BE2C (cell line): ENCODE measurements at places on chromosomes 6 and 20.

DNA sequence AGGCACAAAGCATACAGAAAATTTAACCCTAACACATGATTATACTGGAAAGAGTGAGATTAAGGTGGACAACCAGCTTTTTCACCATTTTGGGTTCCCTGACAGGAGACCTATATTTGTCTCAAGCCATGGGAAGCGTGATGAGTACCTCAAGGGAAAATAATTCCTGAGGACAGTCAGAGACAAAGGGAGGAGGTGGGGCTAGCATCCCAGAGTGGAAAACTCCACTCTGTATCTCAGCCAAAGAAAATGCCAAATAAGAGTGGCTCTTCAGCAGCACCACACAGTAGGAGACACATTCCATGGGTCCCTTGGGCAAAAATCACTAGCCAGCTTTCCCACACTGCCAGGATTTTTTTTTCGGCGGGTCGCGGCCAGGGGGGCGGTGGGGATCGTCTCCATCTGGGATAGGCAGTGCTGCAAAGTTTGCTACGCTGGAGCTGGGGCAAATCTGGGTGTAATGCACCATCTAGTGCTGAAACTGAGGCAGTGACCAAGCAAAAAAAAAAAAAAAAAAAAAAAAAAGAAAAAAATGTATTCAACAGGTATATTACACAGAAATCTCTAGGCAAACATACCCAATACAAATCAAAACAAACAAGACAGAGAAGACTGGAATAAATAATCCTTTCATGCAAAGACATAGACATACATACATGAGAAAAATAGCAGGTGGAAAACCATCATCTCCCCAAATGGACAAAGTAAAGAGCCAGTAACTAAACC, 77.3 kb upstream of the SLC35F1 start:
- DNase-seq = peak; percentile 49

DNA sequence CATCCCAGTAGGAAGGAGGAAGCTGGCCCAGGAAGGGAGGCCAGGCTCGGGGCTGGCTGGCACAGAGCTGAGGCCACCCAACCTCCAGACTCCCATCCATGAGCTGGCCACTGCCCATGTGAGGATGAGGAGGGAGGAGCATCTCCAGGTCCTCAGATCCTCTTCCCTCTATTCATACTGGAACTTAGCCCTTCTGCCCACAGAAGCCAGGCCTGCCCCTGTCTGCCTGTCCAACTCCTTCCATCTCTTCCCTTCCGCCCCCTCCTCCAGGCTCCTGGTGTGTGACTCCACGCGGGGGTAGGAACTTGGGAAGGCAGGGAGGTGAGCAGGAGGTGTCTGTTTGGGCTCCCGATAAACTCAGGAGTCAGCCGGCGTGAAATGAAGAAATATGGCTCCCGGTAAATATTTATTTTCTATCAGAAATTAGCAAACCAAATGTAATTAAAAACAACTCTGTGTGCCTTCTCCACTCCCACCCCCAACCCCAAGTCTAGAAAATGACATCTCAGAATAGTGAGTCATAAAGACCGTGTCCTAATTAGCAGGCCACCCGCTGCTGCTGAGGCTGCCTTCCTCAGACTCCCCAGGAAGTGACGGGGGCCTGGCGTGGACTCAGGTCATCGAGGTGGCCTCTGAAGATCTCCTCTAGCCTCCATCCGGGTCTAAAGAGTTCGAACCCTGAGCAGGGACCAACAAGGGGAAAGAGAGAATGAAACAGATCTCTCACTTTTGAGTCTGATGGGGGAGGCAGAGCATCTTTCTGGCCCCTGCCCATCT, 81.9 kb downstream of the MDGA1 start:
- DNase-seq = no peak

DNA sequence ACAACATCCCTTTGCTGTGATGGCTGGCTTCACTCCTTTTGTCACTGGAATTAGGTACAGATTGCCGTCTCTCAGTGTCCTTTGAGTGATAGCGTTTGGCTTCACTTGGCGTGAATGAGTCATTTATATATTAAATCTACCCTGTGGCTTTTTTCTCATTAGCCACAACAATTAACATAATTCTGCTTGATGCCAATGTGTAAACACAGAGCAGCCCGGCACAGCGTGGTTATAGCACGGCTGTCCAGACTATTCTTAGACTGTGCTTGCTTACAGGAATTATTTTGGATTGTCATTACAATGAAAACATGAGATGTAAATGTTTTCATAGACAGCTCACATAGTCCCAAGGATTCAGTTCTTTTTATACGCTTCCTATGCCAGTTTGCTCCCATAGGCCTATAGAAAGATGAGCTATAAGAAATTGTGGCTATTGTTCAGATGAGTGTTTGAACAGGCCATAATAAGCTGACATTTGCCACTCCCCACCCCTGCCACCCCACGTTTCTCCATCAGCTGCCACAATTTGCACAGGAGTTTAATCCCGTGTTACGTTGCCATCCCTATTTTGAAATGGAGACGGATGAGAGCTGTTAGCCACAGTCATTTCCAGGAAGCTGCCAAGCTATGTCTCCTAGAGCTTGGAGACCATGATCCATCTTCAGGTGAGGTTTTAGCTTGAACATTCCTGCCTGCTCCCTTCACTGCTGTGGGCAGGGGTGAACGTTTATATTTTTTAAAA, 65.9 kb downstream of the PPP1R14C start:
- DNase-seq = no peak

DNA sequence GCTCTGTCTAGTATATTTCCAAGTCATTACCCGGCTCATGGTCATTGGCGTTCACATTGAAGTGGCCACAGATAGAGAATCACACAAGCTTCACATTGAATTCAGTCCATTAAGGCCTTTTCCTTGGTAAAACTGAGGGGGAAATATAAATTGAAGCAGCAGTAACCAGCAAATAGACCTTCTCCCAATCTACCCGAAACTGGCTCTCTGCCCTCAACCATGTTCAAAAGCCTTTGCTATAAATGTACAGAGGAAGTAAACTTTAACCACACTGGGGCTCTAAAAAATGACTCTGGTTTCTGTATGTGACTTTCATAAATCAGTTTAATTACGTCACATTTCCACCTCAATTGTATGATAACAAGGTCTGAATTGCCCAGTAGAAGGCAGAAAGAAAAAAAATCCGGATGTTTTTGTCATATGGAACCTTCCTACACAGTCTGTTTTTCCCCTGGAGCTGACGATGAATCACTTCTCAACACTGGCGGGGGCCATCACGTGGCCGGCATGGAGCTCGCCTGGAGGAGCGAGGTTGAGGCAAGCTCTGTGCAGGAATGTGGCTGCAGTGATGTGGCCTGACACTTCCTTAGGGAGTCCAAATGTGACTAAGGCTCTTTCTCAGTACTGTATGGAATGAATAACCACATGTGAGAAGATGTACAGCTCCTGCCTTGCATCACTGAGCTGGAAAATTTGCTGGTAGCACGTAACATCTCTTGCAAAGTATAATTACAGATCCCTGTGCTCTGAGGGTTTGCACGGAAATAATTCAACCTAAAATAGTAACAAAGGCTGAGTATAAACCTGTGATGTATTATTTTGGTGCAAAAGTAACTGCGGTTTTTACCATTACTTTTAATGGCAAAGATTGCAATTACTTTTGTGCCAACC, 58.6 kb upstream of the SNX9 start:
- DNase-seq = peak; percentile 29

DNA sequence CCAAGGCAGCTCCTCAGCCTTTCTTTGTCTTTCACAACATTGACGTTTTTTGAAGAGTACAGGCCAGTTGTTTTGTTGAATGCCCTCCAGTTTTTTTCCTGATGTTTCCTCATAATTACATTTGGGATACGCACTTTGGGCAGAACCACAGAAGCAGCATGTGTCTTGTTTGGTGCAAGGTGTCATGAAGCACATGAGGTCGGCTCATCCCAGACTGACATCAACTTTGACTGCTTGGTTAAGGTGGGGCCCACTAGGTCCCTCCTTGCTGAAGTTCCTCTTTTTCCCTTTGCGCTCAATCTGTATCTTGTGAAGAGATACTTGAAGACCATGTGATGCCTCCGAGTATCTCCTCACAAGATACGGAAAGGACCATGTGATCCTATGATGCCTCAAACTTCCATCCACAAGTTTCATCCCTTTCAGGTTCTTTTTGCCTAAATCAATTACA, 10.5 kb downstream of the SNAI1 start:
- DNase-seq = no peak

GRCh38 chr6:82078286-82078908, 169.1 kb downstream of the IBTK start:
- no peak for DNase-seq

DNA sequence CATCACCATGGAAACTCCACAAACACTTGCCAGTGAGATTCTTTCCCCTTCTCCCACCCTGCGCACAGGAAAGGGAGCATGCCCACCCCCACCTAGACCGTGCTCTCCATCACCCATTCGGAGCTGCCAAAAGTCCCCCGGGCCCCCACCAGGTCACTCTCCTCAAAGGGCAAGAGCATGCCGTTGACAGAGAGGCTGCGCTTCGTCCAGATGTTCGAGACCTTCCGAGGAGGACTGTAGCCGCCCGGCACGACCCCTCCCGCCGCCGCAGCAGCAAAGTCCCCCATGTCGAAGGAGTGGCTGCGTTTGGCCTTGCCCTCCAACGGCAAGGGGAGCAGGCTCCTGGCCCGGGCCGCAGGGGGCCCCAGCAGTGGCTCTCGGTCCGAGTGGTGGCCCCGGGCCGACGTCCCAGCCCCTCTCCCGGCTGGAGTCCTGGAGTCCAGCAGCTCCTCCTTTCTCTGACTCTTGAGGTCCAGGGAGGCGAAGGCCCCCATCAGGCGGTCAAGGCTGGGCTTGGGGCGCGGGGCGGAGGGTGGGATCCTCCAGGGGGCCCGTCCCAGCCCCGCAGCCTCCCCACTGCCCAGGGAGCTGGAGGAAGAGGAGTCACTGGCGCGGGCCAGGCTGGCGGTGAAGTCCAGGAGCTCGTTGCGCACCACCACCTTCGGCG, 195.2 kb downstream of the LRFN2 start:
- DNase-seq = no peak

- no peak for DNase-seq
Measured at GRCh38 chr6:93304505-93304904, 114.9 kb downstream of the EPHA7 start.

- no peak for DNase-seq
Measured at GRCh38 chr6:134187751-134188150, 130.2 kb downstream of the SGK1 start.

DNA sequence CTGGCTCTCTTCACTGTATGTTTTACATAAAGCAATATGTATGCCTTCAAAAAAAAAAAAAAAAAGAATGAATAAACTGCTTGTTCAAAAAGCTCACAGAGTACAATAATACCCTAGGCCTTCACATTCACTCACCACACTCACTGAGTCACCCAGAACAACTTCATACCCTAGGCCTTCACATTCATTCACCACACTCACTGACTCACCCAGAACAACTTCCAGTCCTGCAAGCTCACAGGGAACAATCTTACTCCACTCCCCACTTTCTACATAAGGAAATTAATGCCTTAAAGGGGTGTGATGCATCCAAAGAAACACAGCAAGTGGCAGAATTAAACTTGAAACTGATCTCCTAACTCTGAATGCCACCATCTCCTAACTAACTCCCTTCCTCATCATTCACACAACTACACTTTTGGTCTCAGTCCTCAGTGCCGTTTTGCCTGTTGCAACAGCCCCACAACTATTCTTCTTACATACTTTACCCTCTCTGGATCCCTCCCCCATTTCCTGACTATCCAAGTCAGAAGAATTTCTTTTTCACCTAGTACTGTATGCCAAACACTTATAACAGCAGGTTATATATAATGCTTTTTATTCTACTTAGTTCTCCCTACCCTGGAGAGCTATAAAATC, 34.2 kb downstream of the NHSL1 start:
- DNase-seq = no peak

DNA sequence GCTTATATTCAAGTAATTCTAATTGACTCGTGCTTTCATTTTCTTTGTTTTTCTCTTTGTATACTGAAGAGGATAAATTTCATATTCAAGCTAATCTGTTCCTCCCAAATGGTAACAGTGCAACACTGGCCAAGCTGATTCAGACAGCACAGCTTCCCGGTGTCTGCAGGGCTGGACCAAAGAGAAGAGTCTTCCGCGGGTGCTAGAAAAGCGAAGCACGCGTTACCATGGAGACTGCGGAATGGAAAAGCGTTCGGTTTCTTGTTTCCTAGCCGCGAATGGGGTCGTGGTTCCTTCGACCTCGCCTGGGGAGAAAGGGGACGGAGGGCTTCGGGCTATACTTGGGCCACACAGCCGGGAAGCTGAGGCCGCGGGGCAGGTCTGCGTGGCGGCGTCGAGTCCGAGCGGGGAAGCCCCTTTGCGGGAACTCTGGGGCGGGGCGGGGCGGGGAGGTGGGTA, 6.2 kb upstream of the ZNF311 start:
- no peak for DNase-seq

DNA sequence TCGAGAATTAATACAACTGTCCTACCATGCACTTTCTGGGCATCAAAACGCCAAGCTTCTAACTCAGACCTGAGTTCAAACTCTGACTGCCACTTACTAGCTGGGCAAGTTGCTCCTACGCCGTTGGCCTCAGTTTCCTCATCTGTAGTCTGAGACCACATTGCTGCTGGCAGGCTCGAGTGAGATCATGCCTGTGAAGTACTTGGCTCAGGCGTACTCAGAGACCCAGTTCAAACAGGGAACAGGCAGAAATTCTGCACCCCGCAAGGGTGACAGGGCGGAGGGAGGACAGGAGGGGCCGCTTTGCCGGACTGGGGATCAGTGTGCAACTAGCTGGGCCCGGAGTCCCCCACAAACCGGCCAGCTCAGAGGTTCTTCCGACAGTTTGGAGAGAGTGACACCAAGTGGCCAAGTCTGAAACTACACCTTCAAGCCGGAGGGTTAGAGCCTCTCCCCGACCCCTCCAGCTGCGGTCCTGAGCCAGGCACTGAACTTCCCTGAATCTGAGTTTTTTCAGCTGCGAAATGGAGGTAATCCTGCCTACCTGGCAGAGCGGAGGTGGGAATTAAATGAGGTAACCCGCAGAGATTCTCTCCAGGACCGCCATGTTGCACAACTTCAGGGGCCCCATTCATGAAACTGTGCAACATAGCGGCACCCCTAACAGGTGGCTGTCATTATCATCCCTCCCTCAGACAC, 46.0 kb upstream of the PTPN1 start:
- peak; percentile 65 for DNase-seq

GRCh38 chr6:92132457-92132856, 1286.9 kb downstream of the EPHA7 start:
- no peak for DNase-seq

- no peak for DNase-seq
Measured at GRCh38 chr6:125944434-125944816, 12.1 kb upstream of the HINT3 start.

GRCh38 chr6:27517928-27518787, 45.3 kb upstream of the ZNF184 start:
- DNase-seq = peak; percentile 33

- no peak for DNase-seq
Measured at GRCh38 chr6:107936162-107936909, 21.7 kb downstream of the SEC63 start.

GRCh38 chr6:166419286-166419685, 36.5 kb upstream of the MPC1 start:
- DNase-seq = no peak

GRCh38 chr6:152300517-152300916, 336.6 kb downstream of the SYNE1 start:
- DNase-seq = no peak

- no peak for DNase-seq
Measured at GRCh38 chr6:70847106-70848084, 109.5 kb downstream of the B3GAT2 start.

GRCh38 chr6:35512740-35513139, at the start of gene TULP1:
Gene TULP1, minus strand, starts transcription at chr6:35512896. Its CDS starts 38 bp downstream, at chr6:35512858.
- DNase-seq = no peak

- no peak for DNase-seq
Measured at GRCh38 chr20:43320536-43320935, 130.8 kb upstream of the PTPRT start.

GRCh38 chr6:34435916-34436315, 10.0 kb upstream of the RPS10 start:
- DNase-seq = no peak

GRCh38 chr6:34393191-34393965, 909 bp upstream of the NUDT3 start:
- DNase-seq = no peak
